ENCODE measurements at places on chromosomes 7 and 10.
A peak's percentile ranks its signal among the peaks of the same experiment; 100 is the strongest.

DNA sequence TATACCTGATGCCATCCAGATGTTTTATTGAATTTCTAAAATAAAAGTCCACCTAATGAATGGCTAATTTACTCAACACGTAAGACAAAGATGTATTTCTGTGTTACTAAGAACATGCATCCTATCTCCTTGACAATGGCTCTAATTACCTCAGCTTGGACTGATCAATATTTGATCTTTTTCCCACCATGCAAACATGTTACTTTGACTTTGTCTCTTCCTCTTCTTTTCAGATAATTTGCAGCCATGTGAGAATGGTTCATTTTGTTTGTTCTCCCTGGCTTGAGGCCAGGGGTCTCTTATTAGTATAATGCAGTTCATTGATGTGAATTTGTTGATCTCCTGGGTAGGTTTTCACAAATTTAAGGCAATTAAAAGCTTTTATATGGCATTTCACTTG lies 302.1 kb downstream of the ADK start:
- no peak for DNase-seq

DNA sequence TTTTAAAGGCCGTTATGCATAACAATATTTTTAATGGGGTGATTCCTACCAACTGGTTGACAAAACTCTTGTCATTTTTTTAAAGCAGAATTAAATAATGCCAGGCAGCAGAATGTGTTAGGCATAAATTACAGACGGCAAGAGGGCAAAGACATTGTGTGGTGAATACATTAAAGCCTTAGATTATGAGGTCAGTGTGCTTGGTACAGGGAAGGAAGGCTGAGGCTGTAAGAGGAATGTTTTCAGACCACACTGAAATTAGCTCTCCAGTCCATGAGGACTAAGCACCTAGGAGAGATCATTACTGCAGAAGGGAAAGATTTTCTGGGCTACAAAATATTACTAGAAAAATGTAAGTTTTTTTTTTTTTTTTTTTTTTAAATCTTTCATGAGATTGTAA lies 312.8 kb upstream of the PRKCQ start:
- no peak for DNase-seq

GRCh38 chr10:100528123-100528886 lies 1.4 kb downstream of the NDUFB8 start:
- DNase-seq, result no peak

- DNase-seq, result no peak
These were observed 158.1 kb upstream of the CHST15 start for GRCh38 chr10:124251317-124252065.

DNA sequence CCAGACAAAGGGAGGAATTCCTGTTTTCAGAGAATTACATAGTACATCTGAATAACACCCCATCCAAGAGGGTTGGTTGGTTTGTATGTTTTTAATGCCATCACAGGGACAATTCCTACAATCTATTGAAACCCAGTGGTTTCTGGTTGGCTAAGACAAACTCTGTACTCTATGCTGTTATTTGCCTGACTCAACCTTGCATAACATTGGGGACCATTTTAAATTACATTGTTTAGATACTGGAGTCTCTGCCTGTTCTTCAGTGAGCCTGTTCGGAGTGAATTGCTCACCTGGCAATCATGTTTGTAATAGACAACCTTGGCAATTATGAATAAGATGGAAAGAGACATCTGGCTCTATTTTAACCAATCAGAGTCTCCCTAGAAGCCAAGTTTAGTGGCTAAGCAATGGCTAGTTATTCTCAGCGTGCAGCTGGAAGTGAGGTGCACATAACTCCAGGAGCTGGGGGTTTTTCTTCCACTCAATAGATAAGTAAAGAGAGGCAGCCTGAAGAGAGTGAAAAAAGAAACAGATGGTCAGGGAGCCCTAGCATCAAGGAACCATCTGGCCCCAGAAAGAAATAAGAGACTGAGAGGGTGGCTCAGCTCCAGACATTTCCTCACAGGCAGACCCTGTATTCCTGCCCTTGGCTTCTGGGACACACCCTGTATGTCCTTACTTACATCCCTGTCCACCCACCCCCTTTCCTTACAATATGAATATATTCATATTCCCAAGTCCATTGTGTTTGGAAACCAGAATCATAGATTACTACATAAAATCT lies 21.2 kb upstream of the SLC35G1 start:
- no peak for DNase-seq

- DNase-seq, result no peak
These were observed 606.0 kb downstream of the ARL4A start for GRCh38 chr7:13293264-13294002.

- no peak for DNase-seq
These were observed 278.0 kb upstream of the KLF14 start for GRCh38 chr7:131011976-131012375.

GRCh38 chr10:4456776-4457175 lies 369.2 kb upstream of the AKR1E2 start:
- no peak for DNase-seq

- DNase-seq, result no peak
These were observed 4.3 kb downstream of the HOXA10 start for GRCh38 chr7:27169658-27170425.

GRCh38 chr10:132654708-132655661 lies 117.4 kb downstream of the INPP5A start:
- DNase-seq, result no peak

GRCh38 chr7:117347480-117347879 lies 24.6 kb upstream of the WNT2 start:
- DNase-seq, result no peak

- no peak for DNase-seq
These were observed 11.6 kb upstream of the PRKCQ start for GRCh38 chr10:6591668-6592067.

- DNase-seq, result no peak
These were observed 13.0 kb upstream of the TES start for GRCh38 chr7:116197360-116197759.

DNA sequence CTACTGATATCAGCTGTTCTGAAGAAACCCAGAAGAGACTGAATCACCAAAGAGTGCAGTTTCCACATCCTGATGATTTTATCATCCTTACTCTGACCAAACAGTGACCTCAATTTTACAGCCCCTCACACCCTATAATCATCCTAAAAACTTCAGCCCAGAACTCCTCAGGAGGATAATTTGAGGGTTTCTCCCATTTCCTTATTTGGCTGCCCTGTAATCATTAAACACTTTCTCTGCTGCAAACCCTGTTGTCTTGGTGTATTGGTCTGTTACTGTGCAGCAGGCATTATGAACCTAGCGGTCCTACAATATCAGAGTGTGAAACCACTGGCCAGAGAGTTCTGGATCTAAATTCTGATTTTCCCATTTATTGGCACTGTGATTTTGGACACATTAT lies 141.7 kb downstream of the PCLO start:
- DNase-seq, result no peak

DNA sequence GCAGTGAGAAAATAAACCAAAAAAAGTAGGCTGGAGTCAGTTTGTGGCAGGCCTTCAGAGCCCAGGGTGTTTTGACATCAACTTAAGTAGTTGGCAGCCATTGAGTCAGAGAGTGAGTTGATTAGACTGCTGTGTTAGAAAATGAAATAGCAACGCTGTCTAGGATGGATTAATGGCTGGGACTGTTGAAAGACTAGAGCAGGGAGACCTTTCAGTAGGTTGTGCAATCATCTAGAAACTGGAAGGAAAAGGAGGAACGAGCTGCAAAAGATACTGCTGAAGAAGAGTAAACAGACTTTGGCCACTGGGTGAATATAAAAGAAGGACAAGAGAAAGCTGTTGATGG lies 28.6 kb upstream of the TRIL start:
- DNase-seq, result no peak

DNA sequence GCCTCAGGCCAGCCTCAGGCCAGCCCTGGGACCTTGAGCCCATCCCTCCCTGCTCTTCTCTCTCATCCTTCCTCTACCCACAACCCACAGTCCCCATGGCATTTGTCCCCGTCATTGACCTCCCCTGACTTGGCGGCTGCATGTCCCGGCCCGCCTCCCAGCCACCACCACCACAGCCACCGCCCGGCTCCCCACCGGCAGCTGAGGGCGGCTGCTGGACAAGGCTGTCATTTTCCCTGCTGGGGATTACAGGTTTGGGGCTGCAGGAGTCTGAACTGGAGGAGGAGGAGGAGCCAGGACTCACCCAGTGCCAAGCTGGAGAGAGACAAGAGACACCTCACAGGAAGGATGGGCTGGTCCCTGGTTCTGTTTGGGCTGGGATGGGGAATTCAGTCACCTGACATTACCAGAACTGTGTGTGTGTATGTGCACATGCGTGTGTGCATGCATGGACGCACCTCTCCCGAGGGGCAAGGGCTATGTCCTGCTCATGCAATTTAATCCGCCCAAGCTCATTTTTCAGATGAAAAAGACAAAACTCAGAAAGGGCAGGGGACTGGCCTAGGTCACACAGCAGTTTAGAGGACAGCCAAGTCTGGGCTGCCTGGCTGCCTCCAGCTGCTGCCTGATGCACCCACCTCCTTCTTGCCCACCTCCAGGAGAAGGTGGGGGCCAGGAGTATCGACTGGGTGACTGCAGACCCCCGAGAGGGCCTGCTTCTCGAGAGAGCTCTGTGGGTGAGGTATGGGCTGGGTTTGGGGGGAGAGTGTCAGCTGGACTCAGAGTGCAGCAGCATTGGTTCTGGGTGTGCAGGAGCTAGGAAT lies 113.1 kb downstream of the ZMIZ1 start:
- no peak for DNase-seq

GRCh38 chr10:42953684-42954674 lies 122.9 kb upstream of the RET start:
- DNase-seq, result no peak

GRCh38 chr10:100208276-100208675 lies 21.1 kb downstream of the CHUK start:
- no peak for DNase-seq

DNA sequence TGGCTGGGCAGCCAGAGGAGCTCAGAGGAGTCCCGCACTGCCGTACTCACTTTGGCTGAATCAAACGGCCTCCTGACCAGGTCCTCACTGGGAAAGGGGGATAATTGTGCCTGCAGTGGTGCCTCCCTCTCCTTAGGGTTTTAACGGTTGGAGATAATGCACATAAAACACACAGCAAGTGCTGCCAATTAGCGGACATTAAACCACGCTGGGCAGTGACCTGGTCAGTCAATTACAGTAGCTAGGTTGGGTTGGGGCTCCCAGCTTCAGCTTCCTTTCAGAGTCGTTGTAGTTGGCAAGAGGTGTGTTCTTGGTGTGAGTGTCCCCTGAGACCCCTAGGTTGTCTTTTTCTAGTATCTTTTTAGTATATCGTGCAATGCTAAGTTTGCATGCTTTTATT lies 146.6 kb downstream of the C10orf105 start:
- DNase-seq, result no peak

GRCh38 chr10:71860243-71861029 lies 9.4 kb upstream of the PSAP start:
- DNase-seq, result peak; percentile 28

DNA sequence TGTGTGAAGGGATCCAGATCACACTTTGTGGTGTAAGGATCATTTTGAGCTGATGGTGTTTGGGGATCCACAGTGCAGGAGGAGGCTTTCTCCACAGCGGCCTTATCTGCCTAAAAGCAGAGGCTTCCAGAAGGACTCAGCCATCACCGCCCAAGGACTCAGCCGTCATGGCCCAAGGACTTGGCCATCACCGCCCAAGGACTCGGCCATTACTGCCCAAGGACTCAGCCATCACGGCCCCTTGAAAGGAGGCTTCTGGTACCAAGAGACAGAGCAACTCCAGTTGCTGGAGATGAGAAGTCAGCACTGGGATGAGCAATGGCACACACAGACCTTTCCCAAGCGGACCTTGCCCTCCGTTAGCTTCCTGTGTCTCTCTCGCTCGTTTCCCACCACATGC lies 6.0 kb upstream of the CFAP46 start:
- no peak for DNase-seq

GRCh38 chr10:110211465-110211843 lies 4.0 kb downstream of the MXI1 start:
- DNase-seq, result no peak

- no peak for DNase-seq
These were observed 158.9 kb upstream of the ASAH2 start for GRCh38 chr10:50410066-50410811.

- no peak for DNase-seq
These were observed 33.0 kb downstream of the MRPL32 start for GRCh38 chr7:42964849-42965805.

DNA sequence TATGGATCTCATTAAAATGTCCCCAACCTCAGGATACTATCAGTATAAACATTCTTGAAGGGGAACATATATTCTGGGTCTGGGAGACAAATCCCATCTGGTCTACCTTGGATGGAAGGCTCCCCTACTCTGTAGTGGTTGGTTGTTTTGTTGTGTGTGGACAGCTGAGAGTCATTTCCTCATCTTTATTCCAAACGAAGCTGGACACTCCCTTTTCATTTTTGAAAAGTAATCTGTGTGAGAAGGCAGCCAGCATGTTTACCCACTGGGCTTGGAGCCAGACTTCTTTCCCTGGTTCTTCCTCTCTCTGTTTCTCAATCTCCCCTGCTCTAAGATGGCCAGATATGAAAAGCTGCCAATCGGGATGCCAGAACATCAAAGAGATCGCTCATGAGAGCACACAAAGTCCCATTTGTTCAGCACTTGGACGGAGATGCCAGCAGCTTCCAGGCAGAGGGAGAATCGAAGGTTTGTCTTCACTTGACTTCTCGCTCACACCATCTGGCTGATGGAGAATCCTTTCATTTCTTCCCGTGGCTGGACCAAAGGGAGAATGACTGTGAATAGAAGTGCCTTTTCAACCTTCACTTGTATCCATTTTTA lies 108.1 kb upstream of the AGR3 start:
- no peak for DNase-seq

DNA sequence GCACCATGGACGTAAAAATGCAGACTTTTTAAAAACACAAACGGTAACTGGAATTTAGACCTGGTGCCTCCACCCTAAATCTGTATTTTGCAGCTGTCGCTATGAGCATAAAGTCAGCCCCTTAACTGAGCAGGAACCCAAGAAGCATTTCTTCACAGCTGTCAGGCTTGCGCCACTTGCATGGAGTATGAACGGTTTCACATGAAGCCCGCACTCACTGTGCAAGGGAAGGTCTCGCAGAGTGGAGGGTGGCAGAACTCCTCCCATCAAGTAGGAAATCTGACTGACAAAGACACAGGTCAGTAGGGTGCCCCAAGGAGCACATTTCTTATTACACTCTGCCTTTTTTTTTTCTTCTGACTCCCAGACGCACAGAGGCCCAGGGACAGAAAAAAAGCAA lies 58.5 kb downstream of the ELMO1 start:
- no peak for DNase-seq

- no peak for DNase-seq
These were observed 42.6 kb downstream of the MAP3K8 start for GRCh38 chr10:30476511-30477155.

- DNase-seq, result no peak
These were observed 256.6 kb downstream of the TNS3 start for GRCh38 chr7:47325337-47325736.

All from cortex of kidney (tissue), 1 donor.